ENCODE measurements at places on chromosomes 4 and X.

DNA sequence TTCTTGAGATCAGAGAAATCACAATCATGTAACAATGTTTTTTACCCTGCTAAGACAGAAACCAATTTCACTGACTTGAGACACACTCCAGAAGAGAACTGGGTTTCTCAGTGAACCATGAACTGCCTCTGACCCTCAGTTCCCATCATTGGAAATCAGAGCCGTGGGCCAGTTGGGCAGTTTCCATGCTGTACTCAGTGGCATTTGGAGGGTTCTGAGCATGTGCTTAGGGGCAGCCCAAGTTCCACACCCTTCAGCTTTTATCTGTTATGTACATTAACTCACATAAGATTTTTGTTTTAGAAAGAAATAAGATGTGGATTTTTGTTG lies 77.9 kb downstream of the BTC start:
- DNase-seq, result no peak

GRCh38 chr4:40669504-40669903 lies 39.8 kb upstream of the RBM47 start:
- DNase-seq, result no peak

- DNase-seq, result no peak
These were observed 8.7 kb downstream of the EGF start for GRCh38 chr4:109921384-109921808.

- DNase-seq, result no peak
These were observed 646 bp downstream of the TIGD4 start for GRCh38 chr4:152778656-152779512.

GRCh38 chr4:154142664-154143063 lies 348.9 kb downstream of the DCHS2 start:
- DNase-seq, result no peak

DNA sequence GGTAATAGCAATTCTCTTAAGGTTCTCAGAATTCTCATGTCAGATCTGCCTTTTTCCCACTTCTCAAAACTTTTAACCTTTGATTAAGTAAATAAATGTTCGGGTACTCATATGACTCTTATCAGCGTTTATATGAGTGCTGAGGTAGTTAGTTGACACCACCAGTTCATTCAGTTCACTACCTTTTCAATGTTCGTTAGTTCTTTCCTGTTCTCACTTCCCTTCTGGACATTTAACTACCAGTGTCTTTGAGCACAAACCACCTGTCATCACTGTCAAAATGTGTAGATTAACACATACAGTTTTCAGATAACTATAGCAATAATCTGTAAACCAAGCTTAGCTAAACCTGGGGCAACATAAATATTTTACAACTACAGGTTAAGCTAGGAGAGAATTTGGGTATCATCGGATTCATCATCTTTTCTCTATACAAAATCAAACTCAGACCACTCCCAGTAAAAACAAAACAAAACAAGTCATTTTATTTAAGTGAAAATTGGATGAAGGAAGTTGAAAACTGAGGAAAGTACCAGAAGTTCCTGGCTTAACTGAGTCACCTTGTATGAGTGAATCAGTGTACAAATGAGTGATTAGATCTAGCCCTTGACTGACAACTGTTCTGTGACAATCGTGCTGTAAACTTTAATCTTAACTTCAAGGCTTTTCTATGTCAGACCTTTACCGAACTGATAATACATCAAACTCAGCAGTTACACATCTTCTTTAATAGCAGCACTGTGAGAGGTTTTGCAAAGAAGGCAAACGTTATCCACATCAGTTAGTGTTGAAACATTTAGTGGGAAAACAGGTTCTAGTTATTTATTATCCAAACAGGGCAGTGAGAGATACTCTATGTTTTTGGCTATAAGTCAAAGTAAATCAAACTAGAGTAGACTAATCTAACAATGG lies 41.9 kb downstream of the ARHGEF38 start:
- DNase-seq, result no peak

DNA sequence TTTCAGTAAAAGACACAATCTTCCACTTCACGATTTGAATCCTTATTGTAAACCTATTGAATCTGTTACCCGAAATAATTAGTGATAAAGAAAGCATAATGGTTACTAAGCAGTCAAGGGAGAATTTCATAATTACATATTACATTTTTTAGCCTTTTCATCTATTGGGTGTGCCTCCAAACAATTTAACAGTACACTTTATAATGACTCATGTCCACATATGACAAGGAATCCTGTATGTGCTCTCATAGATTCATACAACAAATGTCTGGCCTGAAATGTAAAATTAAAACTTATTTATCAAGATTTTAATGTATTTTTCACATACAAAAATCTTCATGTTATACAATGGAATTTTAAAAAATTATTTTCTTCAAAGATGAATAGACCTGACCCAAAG lies 39.4 kb downstream of the PPP3CA start:
- DNase-seq, result no peak

DNA sequence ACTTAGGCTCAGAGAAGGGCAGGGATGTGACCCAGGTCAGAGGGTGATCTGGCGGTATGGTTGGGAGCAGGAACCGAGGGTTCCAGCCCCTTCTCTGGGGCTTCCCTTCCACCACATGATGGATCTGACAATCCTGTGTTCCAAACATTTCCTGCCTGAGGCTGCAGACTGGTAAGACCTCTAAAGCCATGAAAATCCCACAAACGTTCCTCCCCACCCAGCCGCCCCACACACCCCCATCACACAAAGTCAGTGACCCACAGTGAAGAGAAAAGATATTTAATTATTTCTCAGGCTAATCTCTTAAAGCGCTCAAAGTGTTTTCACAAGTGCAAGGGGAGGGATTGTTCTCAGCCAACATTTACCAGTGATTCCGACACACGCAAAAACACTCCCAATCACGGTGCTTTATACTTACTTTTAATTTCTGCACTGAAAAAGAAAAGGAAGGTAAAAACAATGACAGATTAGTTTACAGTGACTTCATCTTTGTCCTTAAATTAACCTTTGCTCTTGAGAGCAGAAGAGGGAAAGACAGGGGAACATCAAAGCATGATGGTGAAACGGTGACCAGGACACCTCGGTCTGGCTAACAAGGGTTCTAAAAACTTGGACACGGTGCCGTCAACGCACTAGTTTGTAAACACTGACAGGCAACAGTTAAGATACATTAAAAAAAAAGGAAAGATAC lies 42.4 kb downstream of the WDR1 start:
- no peak for DNase-seq

DNA sequence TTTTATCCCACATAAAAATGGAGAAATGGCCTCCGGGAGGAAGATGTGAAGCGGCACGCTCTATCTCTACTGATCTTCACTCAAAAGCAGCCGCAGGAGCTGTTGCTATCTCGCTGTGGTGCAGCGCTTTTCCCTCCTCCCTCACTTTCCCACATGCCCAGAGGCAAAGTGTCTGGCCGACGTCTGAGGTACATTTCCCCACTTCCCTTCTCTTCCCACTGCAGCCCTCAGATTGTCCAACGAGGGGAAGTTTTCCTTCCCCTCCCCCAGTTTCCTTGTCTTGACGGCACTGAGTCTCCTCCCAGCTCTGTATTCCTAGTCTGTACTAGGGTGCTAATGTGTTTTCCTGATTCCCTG lies 660 bp upstream of the COL25A1 start:
- no peak for DNase-seq

DNA sequence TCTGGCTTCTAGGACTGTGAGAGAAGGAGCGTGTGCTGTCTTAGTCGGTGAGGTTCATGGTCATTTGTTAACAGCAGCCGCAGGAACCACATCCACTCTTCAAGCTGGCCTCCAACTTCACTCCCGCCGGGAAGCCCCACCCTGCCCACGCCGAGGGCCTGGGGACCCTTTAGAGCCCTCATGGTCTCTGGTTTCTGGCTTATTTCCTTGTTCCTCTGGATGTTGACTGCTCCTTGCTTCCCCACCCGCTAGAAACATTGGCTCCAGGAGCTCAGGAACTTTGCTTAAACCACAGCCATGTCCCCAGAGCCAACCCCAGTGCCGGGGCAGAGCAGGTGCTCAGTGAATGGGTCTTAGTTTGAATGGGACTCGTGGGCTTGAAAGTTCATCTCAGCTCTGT lies 40.8 kb downstream of the HTRA3 start:
- DNase-seq, result no peak

GRCh38 chr4:89829470-89830138 lies 7.4 kb downstream of the SNCA start:
- no peak for DNase-seq

GRCh38 chrX:119655125-119655524 lies 37.8 kb downstream of the SEPTIN6 start:
- no peak for DNase-seq

DNA sequence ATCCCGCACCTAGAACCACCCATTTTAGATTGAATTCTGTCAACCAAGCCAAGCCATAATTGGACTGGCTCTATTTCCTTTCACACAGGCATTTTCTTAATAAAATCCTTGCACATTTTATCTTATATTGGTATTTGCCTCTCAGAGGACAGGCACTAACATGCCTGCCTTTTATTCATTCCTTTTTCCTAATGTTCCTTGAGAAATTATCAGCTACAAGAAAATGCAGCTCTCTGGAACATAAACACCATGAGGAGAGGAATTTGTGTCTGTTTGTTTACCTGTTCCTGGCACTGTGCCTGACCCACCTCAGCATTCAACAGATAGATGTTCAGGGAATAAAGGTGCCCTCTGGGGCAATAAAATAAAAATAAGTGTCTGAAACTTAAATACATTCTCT lies 116.2 kb downstream of the PDHA2 start:
- DNase-seq, result no peak

GRCh38 chr4:148016063-148016637 lies 284.3 kb downstream of the ARHGAP10 start:
- no peak for DNase-seq

DNA sequence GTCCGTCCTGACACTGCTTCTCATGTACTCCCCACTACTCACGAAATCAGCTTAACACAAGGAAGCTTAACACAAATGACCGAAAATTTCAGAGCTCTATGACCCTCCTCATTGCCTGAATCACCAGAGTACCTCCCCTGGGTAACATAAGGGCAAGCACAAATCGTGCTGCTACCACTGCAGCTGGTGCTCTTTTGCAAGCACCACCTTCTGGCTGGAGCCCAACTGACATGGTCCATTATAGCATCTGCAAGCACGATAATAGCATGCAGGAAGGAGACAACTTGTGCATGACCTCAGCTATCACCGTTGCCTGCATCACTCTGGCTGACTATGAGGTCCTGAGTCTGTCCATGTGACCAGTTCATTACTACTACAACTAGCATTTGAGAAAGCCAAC lies 308.0 kb downstream of the TEX13C start:
- no peak for DNase-seq

- no peak for DNase-seq
These were observed 62.8 kb downstream of the SH3KBP1 start for GRCh38 chrX:19824603-19825002.

DNA sequence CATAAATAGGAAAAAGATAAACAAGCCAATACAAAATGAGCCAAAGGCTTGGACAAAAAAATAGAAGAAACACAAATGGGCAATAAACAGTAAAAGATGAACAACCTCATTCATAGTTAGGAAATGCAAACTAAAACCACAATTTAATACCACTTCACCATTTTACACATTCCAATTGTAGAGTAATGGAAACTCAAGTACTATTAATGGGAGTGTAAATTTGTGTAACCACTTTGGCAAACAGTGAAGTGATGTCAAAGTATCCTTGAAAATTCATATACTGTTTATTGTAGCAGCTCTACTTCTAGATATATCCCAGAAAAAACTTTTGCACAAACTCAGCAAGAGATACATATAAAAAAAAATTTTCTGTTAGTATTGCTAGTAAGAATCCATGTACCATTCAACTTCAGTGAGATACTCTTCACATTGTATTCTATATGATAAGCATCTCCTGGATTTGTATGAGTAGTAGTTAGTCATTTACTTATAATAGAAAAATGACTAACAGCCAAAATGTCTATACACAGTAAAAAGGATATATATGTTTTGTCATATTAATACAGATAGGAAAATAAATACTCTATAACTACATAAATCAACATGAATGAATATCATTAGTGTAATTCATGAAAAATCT lies 229.8 kb downstream of the DKK2 start:
- no peak for DNase-seq

GRCh38 chr4:25775166-25775565 lies 87.6 kb downstream of the SEL1L3 start:
- no peak for DNase-seq

- no peak for DNase-seq
These were observed 22.2 kb upstream of the CAMK2D start for GRCh38 chr4:113783701-113784100.

DNA sequence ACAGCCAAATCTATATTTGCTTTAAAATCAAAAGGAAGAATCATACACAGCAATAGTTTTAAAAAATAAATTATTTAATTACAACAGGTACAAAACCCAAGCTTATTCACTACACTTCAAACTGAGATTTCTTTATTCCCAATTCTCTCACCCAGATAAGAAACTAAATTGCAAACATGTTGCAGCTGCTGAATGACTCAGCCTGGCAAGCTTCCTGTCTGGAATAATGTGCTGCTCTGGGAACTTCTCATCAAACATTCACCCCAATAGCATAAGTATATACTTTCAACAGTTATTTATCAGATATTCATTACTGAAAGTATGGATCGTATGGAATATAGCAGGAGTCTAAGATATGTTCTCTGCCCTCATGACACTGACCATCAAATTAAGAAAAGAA lies 43.0 kb upstream of the GABRA2 start:
- no peak for DNase-seq

DNA sequence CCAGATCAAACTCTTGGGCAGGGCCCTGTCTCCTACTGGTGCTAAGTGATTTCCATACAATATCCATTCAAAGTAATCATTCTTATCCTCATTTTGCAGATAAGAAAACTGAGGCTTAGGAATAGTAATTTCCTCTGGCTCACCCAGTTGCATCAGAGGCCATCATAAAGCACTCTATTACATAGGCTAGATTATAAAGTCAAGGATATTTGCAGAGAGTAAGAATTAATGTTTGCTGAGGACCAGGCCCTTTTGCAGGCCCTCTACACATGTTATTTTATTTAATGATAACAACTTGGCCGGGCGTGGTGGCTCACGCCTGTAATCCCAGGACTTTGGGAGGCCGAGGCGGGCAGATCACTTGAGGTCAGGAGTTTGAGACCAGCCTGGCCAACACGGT lies 316.8 kb downstream of the ZNF674 start:
- DNase-seq, result no peak

DNA sequence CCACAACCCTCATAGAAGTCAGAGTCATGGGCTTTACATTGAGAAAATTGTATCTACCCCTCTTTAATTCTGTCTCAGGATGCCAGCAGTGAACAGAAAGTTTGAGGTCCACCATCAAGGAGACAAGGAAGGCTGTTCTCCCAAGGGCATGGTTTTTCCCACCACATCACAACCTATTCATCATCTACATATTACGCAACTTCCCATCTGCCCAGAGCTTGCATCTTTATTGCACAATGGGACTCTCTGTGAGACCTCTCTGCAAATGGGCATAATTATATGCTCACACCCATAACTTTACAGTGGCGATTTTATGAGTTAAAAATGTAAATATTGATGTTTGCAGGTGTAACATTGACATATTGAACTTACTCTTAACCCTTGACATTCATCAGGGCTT lies 38.9 kb downstream of the PAGE2 start:
- no peak for DNase-seq

- no peak for DNase-seq
These were observed 136.4 kb downstream of the MAPK10 start for GRCh38 chr4:86223472-86223871.

Data from coronary artery (tissue), 2 donors.